Activated T-cell treated with anti-CD3 and anti-CD28 coated beads for 1 hour (primary cell): ENCODE measurements at places on chromosomes 5 and 9.

GRCh38 chr5:137627706-137628105 lies 108.2 kb downstream of the KLHL3 start:
- no peak for DNase-seq

GRCh38 chr5:1220831-1221230 lies 4.3 kb upstream of the SLC6A18 start:
- DNase-seq, result no peak

DNA sequence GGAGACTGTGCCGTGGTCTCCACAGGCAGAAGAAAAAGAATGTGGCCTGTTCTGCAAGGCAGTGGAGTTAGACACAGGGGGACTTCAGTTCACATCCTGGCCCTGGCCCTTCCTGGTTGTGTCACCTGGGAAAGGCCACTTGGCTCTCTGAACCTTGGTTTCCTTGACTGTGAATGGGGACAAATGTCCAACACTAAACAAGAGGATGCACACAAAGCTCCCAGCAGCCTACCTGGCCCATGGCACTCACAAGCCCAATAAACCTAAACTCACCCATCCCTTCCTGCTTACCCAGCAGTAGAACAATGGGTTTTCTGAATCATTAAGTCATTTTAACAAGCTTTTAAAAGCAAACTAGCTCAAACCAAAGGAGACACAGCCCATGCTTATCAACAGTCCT lies 103.9 kb downstream of the FRMD3 start:
- DNase-seq, result no peak

GRCh38 chr5:180323941-180324600 lies 29.1 kb downstream of the GFPT2 start:
- DNase-seq, result no peak

GRCh38 chr5:147154809-147155208 lies 80.0 kb upstream of the STK32A start:
- no peak for DNase-seq

- no peak for DNase-seq
These were observed 17.1 kb downstream of the TMEM8B start for GRCh38 chr9:35845824-35846771.

GRCh38 chr9:19816769-19817168 lies 27.9 kb upstream of the SLC24A2 start:
- DNase-seq, result no peak

DNA sequence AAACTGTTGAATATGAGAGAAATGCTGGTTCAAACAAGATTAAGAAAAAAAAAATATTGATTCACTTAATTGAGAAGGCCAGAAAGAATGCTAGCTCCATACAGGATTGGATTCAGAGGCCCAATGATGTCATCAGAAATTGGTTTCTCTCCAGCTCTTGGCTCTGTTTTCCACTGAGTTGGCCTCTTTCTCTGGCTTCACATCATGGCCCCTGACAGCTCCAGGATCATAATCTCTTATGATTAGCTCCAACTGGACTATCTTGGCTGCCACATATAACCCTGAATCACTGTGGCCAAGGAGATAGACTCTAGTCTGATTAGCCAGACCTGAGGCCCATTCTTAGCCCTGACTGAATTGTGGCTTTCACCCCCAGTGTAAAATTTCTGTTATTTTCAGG lies 244.7 kb upstream of the GRAMD2B start:
- no peak for DNase-seq

DNA sequence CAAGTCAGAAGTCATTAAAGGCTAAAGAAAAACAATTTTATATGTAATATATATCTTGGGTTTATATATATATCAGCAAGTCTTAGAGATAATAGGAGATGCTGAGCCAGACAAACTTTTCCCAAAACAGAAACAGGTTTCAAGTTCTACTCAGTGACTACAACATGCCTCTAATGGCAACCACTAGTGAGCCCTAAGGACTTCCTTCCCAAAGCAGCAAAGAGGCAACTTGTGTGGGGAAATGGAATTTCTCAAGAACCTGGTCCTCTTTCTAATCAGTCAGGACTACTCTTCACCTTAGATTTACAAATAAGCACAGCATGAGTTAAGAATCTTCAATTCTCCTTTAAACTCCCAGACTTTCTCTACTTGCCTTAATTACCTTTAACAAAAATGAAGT lies 17.6 kb downstream of the RNF38 start:
- DNase-seq, result no peak

DNA sequence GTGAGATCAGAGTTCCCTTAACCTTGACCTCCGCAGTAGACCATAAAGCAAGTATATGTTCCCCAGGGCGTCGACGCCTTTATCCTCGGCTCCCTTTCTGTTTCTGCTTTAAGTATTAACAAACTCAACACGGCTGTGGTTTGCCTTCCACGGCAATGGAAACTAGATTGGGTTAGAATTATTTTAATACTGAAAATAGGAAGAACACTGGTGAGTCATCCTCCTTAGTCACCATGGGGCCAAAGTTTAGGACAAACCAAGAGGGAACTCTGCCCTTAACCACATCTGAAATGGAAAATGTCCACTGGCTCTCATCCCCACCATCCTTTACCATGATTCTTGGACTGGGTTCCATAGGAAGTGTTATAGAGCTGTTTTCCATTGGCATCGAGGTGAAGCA lies 386.1 kb downstream of the ACTL7B start:
- no peak for DNase-seq

- no peak for DNase-seq
These were observed 150.9 kb upstream of the LHFPL2 start for GRCh38 chr5:78799266-78800017.

DNA sequence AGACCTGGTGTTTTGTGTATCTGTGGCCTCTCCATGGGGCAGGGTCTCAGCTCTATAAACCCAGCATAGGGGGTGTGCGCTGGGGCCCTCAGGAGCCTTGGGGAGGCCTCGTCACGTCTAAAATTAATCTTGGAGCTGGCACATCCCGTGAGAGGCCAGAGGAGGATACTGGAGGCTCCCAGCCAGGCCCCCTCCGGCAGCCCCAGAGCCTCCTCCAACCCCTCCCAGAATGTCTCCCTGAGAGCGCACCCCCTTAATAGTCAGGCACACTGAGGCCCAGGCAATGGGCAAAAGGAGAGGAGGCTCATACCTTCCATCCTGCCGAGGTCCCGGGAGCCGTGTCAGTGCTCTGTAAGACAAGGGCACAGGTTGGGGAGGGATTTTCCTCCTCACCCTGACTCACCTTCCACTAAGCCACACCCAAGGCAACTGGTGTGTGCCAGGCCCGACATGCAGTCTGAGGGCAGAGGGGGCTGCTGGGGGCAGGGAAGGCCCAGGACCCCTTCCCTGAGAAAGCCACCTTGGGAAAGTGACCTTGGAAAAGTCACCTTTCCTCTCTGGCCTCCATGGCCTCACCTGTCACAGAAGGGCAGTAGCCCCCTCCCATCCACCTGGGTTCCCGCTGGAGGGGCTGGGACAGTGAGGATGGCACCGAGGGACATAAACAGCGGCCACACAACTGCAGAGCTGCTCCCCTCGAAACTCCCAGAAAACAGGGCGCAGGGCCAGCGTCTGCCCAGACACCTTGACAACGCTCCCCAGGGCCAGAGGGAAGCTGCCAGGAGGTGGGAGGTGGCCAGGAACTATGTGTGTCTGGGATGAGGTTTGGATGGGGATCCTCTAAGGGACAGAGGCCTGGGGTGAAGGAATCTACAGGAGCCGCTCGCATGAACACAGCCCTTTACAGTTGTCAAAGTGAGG lies 2.9 kb downstream of the AK1 start:
- DNase-seq, result no peak

- no peak for DNase-seq
These were observed 28.1 kb upstream of the SPINK4 start for GRCh38 chr9:33211695-33212393.

- no peak for DNase-seq
These were observed 111.0 kb downstream of the KLHL3 start for GRCh38 chr5:137624786-137625349.

- no peak for DNase-seq
These were observed 73.0 kb upstream of the DMRTA1 start for GRCh38 chr9:22373636-22374035.

GRCh38 chr5:5770825-5771224 lies 348.3 kb downstream of the ICE1 start:
- DNase-seq, result no peak

GRCh38 chr9:111961575-111961974 lies 65.0 kb downstream of the UGCG start:
- no peak for DNase-seq

DNA sequence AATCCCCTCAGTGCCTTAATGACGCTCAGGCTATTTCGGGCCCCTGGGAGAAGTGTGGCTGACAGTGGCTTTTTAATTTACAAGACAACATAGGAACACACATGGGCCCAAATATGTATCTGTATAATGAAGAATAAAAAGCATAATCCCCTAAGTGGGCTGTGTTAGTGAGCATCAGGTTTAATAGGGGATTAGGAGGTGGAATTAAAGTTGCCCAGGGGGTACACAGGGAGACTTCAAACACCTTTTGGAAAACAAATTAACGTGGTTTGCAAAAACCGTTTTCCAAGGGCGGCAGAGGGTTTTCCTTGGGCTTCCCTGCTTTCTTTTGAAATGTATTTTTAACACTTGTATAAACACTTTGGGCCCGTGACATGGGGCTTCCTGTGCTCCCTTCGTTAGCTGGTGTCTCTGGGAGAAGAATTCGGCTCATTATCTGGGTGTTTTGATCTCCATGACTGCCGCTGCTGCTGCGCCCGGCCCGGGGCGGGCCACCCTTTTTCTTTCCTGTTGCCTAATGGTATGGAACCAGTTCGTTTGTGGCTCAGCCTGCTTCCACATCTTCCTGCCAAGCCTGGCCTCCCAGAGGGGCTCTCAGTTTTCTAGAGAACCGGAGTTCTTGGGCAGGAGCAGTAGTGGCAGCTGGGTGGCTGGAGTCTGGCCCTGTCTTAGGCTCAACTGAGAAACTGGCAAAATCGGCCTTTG lies 173.0 kb downstream of the MACROH2A1 start:
- DNase-seq, result no peak
